HFFc6 (cell line): ENCODE measurements at places on chromosomes 1 and 21.
A peak's percentile ranks its signal among the peaks of the same experiment; 100 is the strongest.

GRCh38 chr1:185541871-185542301 is 192.3 kb upstream of the HMCN1 start:
- peak; percentile 36 for DNase-seq

- DNase-seq = peak; percentile 28
Measured at GRCh38 chr1:31476891-31477846, 64.2 kb downstream of the SERINC2 start.

DNA sequence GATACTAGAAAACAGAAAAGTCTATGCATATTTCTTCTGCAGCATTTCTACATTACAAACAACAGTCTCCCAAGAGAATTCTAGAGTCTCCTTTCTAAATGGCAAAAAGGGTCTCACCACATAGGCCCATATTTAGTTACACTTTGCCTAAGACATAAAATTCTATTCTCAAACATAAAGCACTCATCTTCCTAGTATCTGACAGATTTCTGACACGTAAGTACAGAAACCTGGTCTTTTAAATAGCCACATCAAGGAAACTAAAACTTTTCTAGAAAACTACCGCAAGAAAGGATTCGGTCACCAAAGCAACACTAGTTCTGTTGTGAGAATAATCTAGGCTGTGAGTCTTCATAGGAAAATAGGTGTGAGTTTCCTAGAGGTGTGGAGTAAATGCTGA is 33.6 kb upstream of the CTSK start:
- DNase-seq = no peak

DNA sequence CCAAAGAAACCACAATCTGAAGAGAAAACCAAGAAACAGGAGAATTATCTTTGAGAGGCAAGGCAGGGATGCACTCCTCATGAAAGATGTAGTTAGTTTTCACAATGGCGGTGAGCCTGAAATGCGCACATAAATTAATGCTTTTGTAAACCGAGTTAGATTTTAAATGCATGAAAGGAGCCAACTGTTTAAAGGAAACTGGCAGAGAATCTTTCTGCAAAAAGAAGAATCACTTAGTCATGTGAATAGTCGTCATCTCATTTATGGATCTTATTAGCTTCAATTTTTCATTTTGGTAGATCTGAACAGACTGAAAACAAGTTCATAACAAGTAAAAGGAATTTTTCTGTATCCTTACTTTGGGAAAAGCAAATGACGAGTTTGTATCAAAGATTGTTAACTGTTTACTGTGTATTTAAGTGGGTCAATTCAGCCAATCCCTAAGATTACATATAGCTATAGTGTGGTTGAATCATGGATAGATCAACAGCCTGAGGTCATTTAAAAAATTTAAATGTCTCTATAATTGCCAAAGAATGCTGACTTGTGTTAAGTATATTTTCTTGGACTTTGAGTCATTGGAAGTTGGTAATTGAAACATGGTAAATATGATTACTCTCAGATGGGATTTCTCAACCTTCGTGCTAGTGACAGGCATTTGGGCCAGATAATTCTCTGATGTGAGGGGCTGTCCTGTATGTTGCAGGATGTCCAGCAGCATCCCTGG is 226.6 kb upstream of the KAZN start:
- DNase-seq = no peak

DNA sequence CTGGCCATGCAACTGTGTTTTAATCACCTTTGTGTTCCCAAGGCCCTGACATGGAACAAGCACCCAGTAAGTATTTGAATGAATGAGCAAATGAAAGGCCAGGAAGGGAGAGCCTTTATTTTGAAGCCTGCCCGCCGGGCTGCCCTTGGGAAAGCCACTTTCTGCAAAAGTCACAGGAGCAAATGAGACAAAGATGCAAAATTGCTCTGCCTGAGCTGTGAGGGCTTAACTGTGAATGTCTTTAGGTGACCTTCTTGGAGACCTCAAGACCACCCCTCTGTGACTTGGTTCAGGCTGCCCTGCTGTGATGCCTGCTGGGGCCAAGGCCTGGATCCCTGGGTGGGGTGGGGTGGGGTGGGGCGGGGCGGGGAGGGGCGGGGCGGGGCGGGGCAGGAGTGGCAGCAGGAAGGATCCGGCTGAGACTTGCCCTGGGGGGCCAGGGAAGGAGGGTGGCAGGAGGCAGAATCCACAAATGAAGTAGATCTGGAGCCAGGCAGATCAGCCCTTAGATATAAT is 54.0 kb downstream of the RUNX3 start:
- no peak for DNase-seq

GRCh38 chr1:247407180-247407616 is 8.8 kb upstream of the NLRP3 start:
- DNase-seq = no peak

DNA sequence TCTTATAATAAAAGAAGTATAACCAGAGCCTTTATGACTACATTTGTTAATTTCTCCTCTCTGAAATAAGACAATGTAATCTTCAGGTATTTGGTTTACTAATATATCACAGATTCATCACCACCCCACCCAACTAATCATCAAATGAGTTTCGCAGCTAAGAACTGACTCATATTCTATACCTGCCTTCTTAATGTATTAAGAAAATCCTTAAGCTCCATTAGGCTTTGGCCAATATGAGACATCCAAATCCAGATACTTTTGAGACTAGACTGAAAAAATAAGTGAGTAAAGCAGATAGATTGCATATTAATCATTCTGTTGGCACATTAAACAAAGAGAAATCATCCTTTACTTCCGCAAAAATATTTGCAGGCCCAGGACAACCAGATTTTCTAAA is 18.7 kb upstream of the FMO2 start:
- no peak for DNase-seq

DNA sequence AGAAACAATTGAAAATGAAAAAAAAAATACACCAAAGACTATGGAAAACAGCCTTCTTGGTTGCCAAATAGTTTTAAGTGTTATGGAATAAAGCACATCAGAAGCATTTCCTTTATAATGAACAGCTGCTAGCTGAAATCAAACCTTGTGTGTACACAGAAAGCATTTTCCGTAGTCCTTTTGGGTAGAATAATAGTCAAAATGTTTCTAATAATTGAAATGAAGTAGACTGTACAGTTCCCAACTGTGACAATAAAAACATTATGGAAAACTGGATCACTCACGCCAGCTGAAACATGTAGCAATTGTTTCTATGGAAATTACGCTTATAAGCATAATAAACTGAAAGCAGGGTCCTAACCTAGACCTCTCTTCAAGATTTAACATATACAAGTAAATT is 856.3 kb upstream of the B3GALT2 start:
- no peak for DNase-seq

- peak; percentile 9 for DNase-seq
Measured at GRCh38 chr1:244654108-244655038, 1.4 kb downstream of the DESI2 start.

DNA sequence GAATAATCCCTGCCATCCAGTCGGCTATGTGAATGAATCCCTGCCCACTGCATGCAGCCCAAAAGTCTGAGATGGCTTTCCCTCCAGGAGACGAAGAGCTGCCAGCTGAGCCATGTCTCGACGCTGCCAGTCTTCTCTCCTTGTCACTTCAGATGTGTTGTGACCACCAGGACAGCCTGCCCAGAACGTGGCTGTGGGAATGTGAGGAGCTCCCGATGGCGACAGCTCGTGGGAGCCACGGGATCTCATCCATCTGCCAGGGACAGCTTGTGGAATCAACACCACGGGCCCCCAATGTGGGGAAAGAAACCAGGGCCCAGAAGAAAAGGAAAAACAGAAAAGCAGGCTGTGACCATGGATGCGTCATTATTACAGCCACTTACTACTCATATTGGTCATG is 67.2 kb downstream of the NFASC start:
- DNase-seq = no peak

GRCh38 chr21:39453571-39454179 is 1.9 kb downstream of the SH3BGR start:
- DNase-seq = no peak

GRCh38 chr1:224427346-224427745 is 7.3 kb downstream of the WDR26 start:
- DNase-seq = peak; percentile 83

DNA sequence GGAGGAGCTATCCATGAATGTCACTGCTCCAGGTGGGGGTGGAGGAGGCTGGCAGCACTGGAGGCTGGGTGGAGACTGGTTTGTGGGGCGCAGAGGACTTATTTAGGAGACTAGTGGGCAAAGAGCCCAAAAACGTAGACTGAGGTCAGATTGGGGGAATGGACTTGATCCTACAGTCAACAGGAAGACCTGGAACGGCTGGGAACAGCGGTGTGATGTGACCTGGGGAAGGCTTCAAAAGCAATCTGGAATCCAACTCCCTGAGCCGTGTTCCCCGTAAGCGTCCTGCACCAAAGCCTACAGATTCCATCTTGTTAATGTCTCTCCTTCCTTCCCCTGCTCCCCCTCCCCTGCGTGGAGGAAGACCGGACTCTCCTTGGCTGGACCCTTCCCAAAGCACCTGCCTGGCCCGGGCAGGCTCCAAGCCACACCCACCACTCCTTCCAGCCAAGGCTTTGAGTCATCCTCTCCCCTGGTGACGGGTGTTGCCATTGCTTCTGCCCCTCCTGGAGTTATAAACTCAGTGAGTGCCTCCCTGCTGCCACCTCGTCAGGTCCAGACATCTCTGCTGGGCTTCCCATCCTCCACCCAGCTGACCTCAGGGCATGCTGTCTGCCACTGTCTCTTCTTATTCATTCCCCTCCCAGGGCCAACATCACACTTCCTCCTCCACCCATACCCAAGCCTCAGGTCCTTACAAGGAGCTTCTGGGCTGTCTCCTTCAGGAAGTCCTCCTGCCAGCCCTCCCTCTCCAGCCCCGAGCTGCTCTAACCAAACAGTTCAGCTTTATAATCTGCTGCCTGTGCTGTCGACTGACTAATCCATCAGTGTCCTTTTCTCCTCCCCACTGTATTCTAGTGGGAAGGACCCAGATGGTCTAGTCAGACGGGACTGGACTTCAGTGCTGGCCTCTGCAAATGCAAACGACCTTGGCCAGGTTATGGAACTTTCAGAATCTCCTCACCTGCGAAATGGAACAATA is 1.6 kb upstream of the CLSTN1 start:
- peak; percentile 65 for DNase-seq
